ENCODE measurements at places on chromosomes 2 and 18.

GRCh38 chr2:11534746-11535484 is 1.1 kb downstream of the GREB1 start:
- no peak for DNase-seq

DNA sequence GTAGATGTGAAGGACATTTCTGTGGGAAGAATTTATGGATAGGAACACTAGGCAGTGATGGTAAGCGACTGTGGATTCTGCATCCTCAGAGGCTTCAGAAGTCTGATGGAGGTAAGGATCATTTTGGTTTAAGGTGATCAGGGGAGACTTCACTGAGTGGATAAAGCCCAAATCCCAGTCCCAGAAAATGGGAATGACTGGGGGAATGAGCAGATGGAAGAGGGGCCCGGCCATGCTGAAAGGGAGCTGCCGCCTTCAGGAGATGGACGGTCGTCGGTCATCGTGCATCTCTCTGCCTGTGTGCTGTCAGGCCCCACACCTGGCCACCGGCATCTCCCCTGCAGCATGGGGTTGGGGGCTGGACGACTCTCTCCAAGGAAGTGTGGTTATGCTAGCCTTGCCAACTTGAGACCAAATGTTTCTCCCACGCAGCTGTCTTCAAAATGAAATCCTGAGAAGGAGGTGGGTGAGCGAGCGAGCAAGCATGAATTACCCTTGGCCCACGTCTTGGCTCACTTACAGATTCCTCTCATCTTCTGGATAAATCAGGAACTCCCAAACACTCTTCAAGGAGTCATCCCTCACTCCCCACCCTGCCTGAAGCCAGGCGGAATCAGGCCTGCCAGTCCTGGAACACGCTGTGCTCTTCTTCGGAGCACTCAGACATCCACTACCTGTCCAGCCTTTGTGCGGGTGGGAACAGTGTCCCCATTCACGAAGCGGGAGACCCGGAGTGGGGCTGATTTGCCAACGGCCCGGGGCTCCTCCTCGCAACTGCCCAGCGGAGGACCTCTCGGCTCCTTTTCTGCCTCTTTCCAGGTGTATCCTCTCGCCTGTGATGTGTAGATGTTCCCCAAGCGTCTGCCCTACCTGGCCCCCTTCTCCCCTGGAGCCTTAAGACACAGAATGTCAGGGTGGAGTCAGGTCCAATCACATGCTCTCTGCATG is 85.6 kb downstream of the PRKCE start:
- no peak for DNase-seq

- no peak for DNase-seq
Observed at GRCh38 chr2:174829550-174829949, 65.3 kb upstream of the CHRNA1 start.

GRCh38 chr18:577643-578375 is 2.4 kb upstream of the CETN1 start:
- no peak for DNase-seq

DNA sequence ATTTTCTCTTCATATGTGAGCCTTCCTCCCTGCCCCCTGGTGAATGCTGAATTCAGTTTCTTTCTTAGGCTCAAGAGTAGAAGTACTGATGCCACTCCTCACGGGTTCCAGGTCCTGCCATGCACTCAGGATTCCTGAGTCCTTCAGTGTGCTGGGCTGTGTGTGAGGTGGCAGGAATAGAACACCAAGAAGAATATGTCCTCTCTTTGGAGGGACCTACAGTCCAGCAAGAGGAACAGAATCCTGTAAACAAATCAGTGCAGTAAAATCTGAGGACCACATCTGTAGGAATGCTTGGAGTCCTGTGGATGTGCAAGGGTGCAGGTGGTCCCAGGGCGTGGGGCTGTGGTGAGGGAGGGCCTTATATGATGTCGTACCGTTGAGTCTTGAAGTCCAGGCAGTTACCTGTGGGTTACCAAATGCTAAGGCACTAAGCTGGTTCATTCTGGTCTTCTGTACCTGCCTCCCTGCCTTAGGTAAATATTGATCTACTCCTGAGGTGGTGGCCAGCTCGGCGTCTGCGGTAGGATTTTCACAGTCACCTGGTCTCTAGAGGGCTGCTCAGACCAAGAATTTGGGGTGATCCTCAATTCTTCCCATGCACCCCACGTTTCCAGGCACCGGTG is 5.5 kb downstream of the ASAP2 start:
- no peak for DNase-seq

- no peak for DNase-seq
Observed at GRCh38 chr2:160632084-160632975, 138.7 kb upstream of the RBMS1 start.

DNA sequence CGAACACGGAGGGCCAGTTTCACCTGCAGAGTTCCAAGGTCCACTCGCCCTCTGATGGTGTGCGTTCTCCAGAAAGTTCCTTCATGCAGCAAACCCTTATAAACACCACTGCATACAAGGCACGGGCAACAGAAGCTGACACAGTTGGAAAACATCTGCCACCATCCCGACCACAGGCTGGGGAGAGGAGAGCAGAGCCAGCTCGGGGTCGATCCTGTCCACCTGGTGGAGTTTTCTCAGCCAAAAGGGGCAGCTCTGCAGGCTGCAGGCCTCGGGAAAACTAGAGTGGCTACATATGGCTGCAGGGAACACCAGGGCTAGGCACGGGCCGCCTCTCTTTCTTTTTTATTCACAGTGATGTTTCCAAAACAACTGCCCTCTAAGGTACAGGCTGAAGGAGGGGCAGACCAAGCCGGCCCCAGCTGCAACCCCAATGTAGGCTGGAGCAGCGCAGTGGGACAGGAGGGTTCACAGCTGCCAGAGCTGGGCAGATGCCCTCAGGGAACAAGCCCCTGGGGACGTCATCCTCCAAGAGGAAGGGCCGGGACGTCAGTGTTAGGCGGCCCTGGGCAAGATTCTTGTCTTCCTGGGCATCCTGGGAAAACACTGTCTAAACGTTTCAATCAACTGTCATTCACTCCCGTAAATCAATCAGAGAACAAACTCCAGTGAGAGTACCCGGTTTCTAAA is 274.7 kb downstream of the TWIST2 start:
- DNase-seq: no peak

DNA sequence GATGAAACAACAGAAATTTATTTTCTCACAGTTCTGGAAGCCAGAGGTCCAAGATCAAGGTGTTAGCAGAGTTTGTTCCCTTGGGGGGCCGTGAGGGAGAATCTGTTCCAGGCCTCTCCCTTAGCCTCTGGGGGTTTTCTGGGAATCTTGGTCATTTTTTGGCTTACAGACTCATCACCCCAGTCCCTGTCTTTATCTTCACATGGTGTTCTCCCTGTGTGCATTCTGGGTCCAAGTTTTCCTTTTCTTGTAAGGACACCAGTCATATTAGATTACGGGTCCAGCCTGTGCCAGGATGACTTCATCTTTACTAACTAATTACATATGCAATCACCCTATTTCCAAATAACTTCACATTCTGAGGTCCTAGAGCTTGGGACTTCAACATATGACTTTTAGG is 292.5 kb upstream of the TRIB2 start:
- DNase-seq: no peak

GRCh38 chr2:138712212-138712979 is 67.8 kb downstream of the NXPH2 start:
- no peak for DNase-seq

- no peak for DNase-seq
Observed at GRCh38 chr2:55175254-55176093, 56.6 kb downstream of the CLHC1 start.

GRCh38 chr2:74816540-74817303 is 17.2 kb upstream of the HK2 start:
- DNase-seq: no peak

DNA sequence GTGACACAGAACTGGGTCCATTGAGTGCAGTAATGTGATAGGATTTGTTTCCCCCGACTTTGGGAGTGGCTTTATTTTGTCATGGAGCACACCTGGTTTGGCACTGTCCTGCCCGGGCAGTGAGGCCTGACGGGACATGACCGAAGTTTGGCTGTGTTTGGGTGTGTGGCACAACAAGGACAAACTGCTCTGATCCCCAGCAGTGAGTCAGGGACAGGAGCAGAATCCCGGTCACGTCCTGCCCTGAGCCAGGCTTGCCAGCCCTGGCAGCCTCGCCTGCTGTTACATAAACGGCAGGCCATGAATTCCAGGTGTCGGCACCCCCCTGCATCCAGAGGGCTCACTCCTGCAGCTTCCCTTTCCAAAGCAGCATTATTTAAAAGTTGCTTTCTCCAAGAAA is 45.7 kb downstream of the IMPA2 start:
- no peak for DNase-seq

- DNase-seq: no peak
Observed at GRCh38 chr2:86251840-86252266, 52.6 kb downstream of the MRPL35 start.

DNA sequence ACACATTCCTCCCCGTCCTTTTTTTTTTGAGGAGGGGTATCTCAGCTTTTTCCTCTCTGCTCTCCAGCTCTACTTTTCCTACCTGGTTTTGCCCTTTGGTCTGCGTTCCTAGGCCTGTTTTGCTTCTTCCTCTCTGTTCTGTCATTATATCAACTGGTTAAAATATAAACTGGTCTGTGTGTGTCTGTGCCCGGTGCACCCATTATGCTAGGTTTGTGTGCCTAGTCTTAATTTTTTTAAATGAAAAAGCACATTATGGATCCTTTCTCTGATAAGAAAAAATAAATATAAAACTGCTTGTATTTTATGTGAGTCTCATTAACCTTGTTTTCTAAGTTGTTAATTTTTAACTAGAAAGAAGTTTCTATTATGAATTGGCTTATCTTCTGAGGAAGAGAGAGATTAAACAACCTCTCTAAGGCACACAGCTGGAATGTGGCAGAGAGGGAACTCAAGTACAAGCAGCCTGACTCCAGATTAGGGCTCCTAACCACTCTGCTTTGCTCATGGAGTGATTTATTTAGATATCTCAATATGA is 17.4 kb downstream of the SLC38A11 start:
- DNase-seq: no peak

GRCh38 chr18:79471597-79471996 is 75.9 kb downstream of the NFATC1 start:
- DNase-seq: no peak

DNA sequence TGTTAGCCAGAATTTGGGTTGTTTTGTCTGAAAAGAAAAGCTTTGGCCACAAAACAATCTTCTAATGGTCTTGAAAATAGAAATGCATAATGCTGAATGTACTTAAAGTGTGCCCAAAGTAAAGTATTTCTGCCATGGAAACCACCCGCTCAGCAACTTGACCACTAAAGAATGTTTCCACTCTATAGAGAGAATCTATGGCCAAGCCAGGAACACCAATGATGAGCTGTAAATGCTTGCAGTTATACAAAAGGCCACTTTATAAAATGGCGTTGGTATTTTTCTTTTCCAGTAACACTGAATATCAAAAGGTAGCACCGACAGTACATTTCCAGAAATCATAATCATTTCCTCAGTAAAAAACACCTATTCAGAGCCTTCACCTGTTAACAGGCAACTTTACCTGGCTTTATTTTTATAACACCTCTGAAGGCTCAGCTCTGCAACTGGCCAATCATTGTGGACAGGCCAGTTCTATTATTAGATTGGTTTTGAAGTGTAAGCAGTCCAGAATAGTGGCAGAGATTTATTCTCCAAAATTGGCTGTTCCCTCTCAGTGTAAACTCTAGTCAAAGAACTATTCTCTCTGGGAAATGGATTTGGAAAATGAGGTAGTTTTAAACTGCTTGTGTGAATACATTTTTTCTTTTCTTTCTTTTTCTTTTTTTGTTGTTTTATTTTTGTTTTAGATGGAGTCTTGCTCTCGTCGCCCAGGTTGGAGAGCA is 36.1 kb downstream of the SLC40A1 start:
- DNase-seq: no peak

- no peak for DNase-seq
Observed at GRCh38 chr2:161223139-161223732, 63.0 kb downstream of the TANK start.

- no peak for DNase-seq
Observed at GRCh38 chr2:203750346-203751068, 44.1 kb downstream of the CD28 start.

DNA sequence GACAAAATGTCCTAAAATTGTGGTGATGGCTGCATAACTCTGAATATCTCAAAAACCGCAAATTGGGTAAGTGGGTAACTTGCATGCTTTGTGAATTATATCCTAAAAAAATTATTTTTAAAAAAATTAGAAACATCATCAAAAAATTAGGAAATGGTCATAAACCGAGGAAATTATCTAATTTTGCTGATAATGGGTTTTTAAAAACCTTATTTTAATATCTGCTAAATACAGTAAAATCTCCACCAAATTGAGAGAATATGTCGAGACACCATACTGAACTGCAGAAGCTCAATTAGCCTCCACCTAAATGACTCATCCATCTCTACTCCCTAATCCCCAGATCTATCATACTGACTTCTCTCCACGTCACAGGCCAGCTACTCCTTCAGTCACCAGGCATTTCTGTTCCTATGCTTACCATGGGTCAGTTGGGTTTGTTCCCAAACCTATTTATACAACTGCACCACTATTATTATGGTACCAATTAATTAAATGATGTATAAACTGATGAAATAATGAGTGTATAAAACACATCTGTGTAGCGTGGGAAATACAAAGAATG is 36.1 kb downstream of the SPIRE1 start:
- DNase-seq: no peak

- peak; percentile 7 for DNase-seq
Observed at GRCh38 chr2:11343650-11344341, 640 bp downstream of the ROCK2 start.

- DNase-seq: no peak
Observed at GRCh38 chr2:227320305-227321094, 4.6 kb upstream of the MFF start.

DNA sequence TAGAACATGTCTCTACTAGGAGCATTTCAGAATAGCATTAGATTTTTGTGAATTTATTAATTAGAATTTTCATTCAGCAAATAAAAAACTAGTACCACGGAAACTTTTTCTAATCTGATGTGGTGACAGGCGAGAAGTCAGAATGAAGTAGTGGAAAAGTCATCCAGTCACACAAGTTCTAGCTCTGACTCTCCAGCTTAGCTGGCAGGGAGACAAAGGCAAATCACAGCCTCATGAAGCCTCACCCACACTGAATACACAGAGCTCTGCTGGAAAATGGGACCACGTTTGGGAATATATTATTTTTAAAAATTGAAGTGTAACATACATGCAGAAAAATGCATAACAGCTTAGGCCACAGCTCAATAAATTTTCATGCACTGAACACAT is 86.1 kb downstream of the L3MBTL4 start:
- no peak for DNase-seq

- DNase-seq: no peak
Observed at GRCh38 chr2:237097326-237097910, 11.7 kb downstream of the COPS8 start.

DNA sequence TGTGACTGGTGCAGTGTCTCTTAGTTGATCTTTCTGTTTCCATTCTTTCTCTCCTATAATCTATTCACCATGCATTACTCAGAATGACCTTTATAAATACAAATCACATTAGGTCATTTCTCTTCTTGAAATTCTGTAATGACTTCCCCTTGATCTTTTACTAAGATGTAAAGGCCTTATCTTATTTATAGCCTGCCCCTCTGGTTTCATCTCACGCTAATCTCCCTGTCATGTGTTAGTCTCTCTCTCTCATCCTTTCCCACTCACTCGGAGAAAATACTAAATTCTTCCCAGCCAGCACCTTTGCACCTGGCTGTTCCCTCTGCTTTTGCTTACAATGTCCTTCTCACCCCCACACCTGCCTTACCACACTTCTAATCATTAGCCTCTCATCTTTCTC is 530.8 kb downstream of the ADCYAP1 start:
- DNase-seq: no peak
